Urinary bladder (tissue), 4 donors: ENCODE measurements at places on chromosomes 4 and X. TPM values are rescaled to one million over a fixed set of nuclear protein-coding genes. Genes with fewer than 3 reads are reported as not detected.

- DNase-seq: no peak
Observed at GRCh38 chrX:125096870-125097269, 222.8 kb upstream of the TEX13C start.

The ARHGAP6 gene
- total RNA-seq: 20.7 TPM

- no peak for DNase-seq
Observed at GRCh38 chr4:109589605-109590004, 29.6 kb downstream of the MCUB start.

DNA sequence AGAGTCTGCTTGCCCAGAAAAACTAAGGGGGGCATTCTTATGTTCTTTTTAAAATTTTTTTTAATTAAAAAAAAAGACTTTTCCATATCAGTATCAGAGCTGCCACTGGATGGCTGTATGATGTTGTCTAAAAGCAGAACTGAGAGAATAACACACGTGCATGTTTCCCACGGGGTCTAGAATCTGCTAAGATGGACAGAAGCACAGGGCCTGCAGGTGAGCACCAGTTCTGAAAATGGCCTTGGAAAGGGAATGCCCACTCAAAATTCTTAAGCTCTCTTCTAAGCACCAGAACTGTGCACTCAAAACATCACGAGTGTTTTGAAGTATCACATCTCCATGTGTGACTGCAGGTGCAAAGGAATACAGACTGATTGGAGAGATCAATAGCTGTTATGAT lies 61.1 kb downstream of the ARAP2 start:
- DNase-seq: no peak

GRCh38 chr4:25563071-25563564 lies 92.5 kb upstream of the SLC34A2 start:
- no peak for DNase-seq

DNA sequence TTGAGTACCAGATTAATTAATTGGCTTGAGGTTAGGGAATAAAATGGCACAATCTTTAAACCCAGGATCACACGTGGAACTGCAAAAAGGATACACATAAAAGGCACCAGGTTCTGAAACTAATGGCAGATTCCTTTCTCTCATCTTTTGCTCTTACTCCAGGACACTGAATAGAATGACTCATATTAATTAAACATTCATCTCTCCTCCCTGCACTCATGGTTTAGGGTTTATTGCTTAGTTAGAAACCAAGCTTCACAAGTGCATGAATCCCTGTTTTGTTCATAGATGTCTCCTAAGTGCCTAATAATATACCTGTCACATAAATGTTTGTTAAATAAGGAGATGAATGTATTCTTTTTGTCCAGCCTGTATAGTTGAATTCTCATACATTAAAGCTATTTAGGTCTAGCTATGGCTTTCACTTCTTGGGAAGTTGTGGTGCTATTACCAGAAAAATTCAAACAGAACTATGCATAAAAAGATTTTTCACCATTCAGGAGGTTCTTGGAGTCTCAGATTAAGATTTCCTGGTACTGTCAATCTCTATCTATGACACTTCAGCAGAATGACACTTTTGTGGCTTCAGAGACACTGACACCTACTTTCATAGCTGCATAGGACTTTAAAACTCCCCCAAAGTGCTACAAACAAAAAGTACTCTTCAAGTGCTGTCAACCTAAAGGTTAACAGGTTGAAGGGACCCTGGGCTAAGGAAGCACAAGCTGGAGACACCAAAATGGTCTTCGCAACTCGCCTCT lies 7.4 kb downstream of the CORIN start:
- no peak for DNase-seq

DNA sequence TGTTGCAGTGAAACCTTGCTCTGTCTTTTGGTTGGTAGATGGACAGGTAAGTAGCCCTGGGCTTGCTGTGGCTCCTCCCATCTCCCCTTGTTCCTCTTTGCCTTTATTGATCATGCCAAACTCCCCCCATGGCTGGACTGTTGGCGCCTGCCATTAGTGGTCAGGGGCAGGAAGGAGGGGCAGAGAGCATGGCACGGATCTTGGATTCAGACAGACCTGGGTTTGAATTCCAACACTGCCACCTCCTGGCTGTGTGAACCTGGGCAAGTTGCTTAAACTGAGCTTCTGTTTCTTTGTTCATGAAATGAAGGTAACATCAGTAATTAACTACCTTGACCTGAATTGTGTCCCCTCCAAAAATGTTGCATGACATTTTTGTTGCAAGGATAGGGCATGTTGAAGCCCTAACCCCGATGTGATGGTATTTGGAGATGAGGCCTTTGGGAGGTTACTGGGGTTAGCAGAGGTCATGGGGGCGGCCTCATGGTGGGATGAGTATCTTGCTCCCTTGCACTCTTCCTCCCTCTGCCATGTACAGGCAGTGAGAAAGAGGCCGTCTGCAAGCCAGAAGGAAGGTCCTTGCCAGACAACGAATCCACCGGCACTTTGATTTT lies 6.0 kb downstream of the SLC2A9 start:
- DNase-seq: no peak
